ENCODE measurements at places on chromosomes 4 and X.

DNA sequence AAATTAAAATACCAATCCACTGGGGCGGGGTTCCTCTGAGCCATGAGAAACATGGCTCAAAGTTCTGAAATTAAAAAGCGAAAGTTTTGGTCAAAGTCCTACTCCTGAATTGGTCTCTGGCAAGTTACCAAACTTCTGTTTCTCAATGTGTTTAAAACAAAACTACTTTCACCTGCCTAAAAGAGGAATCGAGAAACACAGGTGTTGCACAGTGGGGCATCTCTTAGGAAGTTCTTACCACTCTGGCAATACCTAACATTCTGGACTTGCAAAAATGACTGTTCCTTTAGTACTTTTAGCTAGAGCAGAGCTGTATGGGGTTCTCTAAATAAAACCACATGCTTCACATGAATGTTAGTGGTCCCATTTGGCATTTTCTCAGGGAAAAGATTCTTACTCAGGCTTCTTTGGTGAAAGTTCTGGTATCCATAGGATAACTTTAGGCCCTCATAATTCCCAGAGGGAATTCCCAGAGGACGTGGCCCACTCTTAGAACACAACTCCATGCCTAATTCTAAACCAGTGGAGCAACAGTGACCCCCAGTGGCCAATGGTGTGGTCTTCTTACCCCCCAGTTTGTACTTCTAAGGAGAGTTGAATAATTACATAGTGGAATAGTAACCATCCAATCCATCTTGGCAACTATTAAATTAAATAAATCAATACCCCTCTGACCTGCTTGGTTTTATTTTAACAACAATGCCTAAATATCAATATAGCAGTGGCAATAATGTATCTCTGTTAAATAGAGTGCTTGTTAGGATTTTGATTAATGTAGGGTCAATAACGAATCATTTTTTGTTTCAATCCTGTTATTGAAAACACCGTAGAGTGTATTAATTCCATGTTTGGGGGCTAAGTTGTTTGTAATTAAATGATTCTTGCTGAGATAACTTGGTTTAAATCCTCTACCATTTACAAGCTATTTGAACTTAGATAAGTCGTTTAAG, 21.9 kb downstream of the BMP3 start:
- peak; percentile 88 for DNase-seq

DNA sequence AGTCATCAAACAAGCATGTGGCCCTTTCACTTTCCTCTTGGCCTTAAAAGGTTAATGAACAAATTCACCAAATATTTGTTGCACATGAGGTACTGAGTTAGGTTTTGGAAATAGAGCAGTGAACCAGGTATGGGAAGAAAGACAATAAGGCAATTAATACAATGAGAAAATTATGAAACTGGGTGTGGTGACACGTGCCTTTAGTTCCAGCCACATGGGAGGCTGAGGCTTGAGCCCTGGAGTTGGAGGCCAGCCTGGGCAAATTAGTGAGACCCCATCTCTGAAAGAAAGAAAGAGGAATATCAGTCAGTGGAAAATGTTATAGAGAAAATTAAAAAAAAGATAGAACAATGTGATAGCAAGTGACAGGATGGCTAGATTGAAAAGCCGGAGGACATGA, 8.1 kb downstream of the PHEX start:
- DNase-seq: no peak

- DNase-seq: peak; percentile 69
Observed at GRCh38 chrX:7110821-7111276, 36.7 kb upstream of the STS start.

DNA sequence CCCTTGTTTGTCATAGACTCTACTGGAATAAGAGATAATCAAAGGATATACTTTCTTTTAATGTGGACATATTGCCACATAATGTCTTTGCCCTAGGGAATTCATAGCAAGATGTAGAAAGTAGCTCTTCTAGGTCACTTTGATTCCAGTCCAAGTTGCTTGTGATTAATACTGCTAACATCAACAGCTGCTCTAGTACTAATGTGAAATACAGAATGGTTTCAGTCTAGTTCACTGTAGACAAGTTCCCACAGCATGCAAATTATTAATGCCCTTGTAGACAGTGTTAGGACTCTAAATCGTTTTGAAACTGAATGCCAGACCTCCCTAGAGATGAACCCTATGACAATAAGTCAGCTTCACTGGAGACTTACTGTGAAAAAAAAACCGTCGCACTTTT, 494.6 kb upstream of the ATOH1 start:
- DNase-seq: no peak

GRCh38 chr4:37524267-37524666, 161.9 kb downstream of the RELL1 start:
- no peak for DNase-seq

- DNase-seq: no peak
Observed at GRCh38 chrX:130728208-130728607, 174.8 kb downstream of the ENOX2 start.

DNA sequence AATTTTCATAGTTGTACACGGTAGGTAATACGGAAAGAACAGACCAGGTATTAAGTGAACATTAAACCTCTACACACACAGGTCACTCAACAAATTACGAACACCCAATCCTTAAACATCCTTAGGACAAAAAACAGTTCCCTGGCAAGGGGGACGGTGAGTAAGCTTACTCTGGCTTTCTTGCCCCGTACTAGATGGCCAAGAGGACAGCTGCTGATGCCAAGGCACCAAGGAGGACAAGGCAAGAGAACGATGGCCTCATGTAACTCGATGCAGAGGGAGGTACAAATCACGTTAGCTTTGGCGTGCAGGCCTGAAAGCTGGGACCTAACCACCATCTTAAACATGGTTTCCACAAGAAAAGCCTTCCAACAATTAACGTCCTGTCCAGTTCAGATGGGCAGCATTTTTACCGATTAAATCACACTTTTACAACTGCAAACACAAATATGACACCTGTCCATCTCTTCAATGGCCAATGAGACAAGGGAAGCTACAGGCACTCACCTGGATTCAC, 23.7 kb downstream of the FAT1 start:
- DNase-seq: no peak

- peak; percentile 17 for DNase-seq
Observed at GRCh38 chr4:68576272-68577125, at the start of gene UGT2B17. Gene UGT2B17, minus strand, starts transcription at chr4:68576322. Its CDS starts 7,838 bp downstream, at chr4:68568484.

DNA sequence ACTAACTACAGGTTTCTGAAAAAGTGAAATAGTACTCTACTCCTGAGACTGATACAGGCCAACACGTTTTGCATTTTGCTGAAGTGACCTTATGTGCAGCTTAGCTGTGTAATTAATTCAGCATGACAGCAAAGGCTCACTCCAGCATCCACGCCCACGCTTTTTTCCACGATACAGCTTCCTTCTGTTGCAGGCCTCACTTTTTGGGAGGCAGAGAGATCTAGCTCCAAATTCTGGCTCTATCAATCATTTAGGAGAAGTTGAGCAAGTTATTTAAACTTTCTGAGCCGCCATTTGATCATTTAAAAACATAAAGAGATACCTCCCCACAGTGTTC, 160.3 kb downstream of the AFAP1 start:
- DNase-seq: no peak

DNA sequence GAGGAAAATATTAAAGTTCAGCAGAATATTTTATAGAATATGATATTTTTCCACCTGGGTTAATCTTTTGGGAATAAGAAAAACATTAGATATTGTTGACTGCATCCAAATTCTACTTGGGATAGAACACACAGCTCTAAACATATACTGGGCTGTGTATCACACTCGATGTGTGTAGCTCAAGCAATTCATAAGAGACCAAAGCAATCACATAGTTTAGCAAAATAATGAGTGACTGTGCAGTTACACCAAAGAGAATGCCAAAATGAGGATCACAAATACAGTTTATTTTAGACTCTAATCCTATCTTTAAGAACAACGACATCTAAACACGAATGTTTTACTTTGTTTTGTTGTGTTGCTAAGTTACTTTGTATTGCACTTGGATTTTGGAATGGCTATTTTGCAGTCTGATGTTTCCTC, 101.2 kb downstream of the CBR4 start:
- DNase-seq: no peak

- no peak for DNase-seq
Observed at GRCh38 chrX:68292471-68292870, 140.8 kb downstream of the OPHN1 start.

DNA sequence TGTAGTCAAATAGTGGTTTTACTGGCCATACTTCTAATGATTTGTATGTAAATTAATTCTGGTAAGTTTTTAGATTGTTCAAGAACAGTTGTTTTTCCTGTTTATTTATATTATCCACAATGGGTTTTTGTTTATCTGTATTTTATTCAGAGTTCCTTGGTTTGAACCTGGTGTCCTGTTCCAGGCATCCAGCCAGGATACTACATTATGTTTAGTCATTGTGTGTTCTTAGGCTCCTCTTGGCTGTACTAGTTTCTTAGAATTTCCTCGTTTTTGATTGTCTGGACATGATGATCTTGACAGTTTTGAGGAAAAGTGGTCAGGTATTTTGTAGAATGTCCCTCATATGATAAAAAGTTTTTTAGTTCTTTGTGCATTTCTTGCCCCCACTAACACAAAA, 7.8 kb downstream of the TIGD2 start:
- no peak for DNase-seq

GRCh38 chr4:121411151-121411744, 30.4 kb upstream of the QRFPR start:
- no peak for DNase-seq

- no peak for DNase-seq
Observed at GRCh38 chr4:146522869-146523205, 1.1 kb upstream of the SLC10A7 start.

GRCh38 chr4:38590046-38590445, 74.0 kb upstream of the KLF3 start:
- no peak for DNase-seq

DNA sequence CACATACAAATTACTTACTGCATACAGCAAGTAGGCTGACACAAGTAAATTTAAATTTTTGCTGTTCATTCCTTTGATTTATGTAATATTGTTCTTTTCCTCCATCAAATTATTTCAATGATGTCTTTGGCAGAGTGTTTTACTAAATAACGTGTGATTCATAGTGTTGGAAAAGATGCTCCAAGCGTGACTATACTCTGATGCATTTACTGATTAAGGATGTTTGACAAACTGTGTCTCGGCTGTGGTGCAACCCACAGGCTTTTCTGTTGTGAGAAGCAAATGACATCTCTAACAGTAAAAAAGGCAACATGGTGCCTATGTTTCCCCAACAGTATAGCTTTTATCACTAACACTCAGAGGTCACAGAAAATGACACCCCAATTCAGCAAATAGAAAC, 540.9 kb downstream of the PPP4R3C start:
- DNase-seq: no peak

GRCh38 chr4:184896868-184897715, 71.3 kb upstream of the ACSL1 start:
- peak; percentile 67 for DNase-seq

DNA sequence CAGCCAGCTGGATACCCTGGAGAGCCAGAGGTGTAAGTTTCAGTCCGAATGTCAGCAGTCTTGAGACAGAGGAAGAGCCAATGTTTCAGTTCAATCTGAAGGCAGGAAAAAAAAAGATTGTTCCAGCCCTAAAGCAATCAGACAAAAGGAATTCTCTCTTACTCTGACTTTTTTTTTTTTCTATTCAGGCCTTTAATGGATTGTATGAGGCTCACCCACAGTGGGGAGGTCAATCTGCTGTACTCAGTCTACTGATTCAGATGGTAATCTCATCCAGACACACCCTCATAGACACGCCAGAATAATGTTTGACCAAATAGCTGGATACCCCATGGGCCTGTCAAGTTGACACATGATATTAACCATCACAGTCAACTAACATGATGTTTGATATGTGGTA, 51.9 kb downstream of the TEX13A start:
- no peak for DNase-seq

GRCh38 chrX:21840193-21840545, 752 bp downstream of the MBTPS2 start:
- no peak for DNase-seq

DNA sequence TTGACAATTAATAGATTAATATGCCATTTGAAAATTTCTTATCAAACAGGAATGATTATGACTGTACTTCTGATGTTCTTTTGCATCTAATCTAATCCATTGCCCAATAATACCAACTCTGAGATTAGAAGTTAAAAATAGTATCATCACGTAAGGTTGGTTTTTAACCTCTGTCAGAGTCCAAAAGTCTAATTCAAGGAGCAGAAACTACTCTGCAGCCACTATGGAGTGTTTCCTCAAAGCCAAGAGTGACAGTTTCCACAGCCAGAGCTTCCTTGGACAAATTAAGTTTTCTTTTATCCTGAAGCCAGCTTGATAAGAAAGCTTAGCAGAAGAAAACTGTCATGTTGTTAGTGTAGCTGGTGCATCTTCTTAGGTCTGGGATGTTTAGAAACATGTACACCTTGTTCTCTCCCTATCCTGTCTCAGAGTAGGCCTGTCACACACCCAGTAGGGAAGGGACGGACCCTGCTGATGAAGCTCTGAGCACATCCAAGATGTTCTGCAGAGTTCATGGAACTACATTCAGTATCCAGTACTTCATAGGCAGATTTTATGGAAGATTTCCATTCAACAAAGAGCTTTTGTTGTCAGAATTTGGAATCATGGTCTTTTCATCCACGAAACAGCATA, 20.4 kb upstream of the PI4K2B start:
- DNase-seq: no peak

DNA sequence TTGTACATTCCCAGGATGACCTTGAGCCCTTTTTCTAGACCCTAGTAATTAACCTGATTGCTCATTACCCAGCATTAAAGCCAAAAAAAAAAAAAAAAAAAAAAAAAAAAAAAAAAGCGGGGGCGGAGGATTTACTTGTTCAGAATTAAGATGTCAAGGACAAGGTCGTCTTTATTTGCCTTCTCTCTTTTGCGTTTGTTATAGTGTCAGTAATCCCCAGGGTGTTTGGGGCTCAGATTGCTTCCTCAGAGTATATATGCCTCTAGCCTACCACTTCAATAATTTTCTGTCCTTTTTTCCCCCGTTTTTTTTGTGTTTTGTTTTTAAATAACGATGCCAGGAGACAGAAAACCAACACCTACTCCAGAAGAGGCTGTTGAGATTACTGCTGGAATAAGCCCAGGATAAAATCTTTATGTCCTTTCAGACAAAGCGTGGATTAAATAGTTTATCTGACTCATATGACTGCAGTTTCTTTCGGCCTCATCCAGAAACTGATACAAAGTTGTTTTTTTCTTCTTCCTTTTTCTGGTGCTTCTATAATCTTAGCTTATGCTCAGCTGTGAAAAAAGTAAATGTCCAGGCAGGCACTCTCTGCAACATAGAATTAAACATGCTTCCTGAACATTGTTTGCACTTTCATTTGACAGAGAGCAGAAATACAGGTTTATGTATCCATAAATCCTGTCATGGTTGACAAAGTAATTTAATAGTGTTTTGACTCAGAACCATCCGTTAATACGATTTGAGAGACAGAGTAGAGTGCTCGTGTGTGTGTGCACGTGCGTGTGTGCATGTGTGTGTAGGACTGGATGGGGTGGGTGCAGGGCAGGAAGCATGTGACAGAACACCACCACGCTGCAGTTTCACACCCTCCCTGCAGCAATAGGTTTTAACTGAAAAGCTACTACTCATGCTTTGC, 138.6 kb downstream of the AFF1 start:
- DNase-seq: peak; percentile 74
